ENCODE measurements at places on chromosomes 6 and 20.
A peak's percentile ranks its signal among the peaks of the same experiment; 100 is the strongest.

DNA sequence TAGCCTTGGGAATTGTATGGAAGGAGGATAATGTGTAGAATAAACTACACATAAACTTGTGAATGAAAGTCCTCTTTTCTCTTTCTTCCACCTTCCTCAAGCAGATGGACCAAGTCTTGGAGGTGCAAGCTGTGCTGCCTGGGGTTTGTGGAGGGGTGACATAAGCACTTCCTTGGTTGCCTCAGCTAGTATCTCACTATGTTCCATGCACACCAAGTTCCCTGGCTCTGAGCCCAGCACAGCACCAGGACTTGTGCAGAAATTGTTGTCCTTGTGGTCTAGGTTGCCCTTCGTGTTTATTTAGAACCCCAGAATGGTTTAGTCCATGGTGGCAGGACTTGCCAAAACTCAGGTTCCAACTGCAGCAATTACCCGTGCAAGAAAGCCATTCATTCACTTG is 110.3 kb downstream of the MEI4 start:
- no peak for DNase-seq

DNA sequence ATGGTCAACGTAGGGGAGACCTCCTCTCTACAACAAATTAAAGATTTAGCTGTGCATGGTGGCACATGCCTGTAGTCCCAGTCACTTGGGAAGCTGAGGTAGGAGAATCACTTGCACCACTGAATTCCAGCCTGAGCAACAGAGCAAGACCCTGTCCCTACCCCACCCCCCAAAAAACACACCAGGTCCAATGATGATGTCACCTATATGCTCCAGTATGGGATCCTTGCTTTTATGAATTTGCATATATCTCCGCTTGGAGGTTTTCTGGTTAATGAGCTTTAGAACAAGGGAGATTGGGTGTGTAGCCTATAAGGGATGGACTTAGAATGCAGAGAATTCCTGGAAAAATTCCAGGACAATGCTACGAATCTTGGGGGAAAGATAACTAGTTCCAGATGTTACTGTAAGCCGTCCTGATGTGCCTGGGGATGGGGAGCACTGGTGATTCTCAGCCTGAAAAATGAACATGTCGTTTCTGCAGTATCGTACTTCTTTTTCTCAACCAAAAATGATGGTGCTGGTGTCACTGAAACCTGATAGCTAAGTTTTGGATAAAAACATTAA is 61.1 kb downstream of the ZBTB2 start:
- DNase-seq, result no peak

- DNase-seq, result no peak
Observed at GRCh38 chr20:45346851-45347250, 1.4 kb downstream of the SDC4 start.

GRCh38 chr20:9475456-9475855 is 38.9 kb upstream of the LAMP5 start:
- DNase-seq, result no peak

- DNase-seq, result no peak
Observed at GRCh38 chr6:160513836-160514235, 150.2 kb downstream of the LPA start.

DNA sequence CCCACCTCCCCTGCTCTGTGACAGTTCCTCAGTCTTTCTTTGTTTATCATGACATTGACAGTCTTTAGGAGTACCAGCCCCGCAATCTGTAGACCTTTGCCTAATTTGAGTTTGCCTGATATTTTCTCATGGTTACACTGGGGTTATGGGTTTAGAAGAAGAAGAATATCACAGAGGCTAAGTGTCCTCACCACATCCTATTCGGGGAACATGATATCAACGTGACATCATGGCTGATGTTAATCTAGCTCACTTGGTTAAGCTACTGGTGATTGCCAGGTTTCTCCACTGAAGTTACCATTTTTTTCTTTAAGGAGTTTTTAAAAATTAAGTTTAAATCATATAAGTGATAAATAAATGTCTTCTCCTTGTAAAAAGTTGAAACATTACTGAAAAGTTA is 127.5 kb downstream of the CEP57L1 start:
- peak; percentile 44 for DNase-seq

- DNase-seq, result no peak
Observed at GRCh38 chr6:169170583-169170955, 83.1 kb downstream of the THBS2 start.

GRCh38 chr6:166955121-166955864 is 1.1 kb downstream of the RNASET2 start:
- peak; percentile 80 for DNase-seq

DNA sequence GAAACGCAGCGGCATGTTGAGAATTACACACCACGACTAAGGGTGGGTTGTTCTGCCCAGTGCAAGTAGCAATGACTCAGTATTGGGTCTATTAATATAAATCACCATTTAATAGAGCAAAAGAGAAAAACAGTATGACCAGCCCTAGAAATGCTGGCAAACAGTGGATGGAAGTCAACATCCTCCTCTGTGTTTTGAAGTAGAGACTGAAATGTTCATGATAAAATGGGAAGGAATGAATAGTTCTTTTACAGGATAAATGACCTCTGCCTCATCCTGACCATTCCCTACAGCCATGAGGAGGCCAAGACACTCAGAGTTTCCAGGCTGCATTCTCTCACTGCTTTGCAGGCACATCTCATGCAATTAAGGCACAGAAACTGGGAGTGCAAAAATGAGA is 111.8 kb downstream of the PSMB1 start:
- DNase-seq, result no peak
